ENCODE measurements at places on chromosomes 7 and 10. TPM values are rescaled to one million over a fixed set of nuclear protein-coding genes. Genes with fewer than 3 reads are reported as not detected.

Gene AKR1B1
- total RNA-seq = 44.8 TPM

Gene NXPH1
- total RNA-seq = not detected

Gene PON3
- total RNA-seq = 5.0 TPM

Gene C7orf33
- total RNA-seq = 0.27 TPM

Gene SERPINE1
- total RNA-seq = 1.6 TPM

Gene MICALL2
- total RNA-seq = 6.2 TPM

Gene VWA2
- 0.04 TPM for total RNA-seq

Gene SFRP5
- 0.75 TPM for total RNA-seq

Gene OPN1SW
- total RNA-seq = not detected

Gene PRR15
- total RNA-seq = 0.04 TPM

Gene CRPPA
- 6.6 TPM for total RNA-seq

Gene STOX1
- total RNA-seq = 2.7 TPM

Gene HEPACAM2
- 0.04 TPM for total RNA-seq

Gene MUC3A
- 0.04 TPM for total RNA-seq

Gene PTER
- total RNA-seq = 7.3 TPM

Gene EN2
- total RNA-seq = 0.09 TPM

Gene PPP1R9A
- total RNA-seq = 45.0 TPM

Gene MMP21
- total RNA-seq = 0.18 TPM

Gene PRSS2
- 0.09 TPM for total RNA-seq

Gene FRAT2
- 5.3 TPM for total RNA-seq

Gene PON1
- total RNA-seq = 0.31 TPM
